ENCODE measurements at places on chromosomes 6 and 20.

GRCh38 chr20:21804802-21805201, 99.3 kb downstream of the PAX1 start:
- no peak for DNase-seq

GRCh38 chr20:46946181-46946624, 51.6 kb downstream of the EYA2 start:
- DNase-seq = no peak

- no peak for DNase-seq
Observed at GRCh38 chr6:64289931-64290330, 654.3 kb downstream of the PHF3 start.

DNA sequence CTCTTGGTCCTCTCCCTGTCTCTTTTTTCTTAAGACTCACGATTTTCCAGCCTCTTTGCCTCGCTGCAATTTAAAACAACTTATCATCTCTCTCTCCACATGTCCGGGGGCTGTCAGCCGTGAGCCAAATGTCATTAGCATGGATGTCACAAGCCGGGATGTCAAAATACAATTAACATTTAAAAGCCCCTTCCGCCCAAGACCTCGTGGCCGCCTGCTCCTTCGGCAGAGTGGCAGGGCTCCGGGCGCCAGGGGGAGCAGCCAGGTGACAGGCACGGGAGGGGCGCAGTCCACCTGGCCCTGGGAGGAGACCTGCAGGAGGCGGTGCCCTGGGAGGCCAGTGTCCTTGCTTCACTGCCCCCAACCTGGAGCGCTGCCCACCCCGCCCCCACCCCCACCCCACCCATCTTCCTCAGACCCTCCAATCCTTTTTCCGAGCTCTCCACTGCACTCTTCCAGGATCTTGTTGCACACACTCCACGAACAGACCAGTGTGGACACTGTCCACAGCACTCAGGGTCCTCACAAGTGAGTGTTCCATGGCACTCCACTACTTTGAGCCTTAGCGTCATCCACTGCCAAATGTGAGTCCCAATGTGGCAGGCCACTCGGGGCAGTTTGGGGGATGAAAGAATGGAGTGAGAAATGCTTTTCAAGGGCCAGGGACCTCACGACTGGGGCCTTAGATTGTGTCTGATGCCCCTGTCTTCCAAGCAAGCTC, 5.6 kb upstream of the GRM4 start:
- DNase-seq = no peak

GRCh38 chr6:160137989-160138835, 16.6 kb downstream of the SLC22A1 start:
- no peak for DNase-seq
